ENCODE measurements at places on chromosomes 5 and 9.

DNA sequence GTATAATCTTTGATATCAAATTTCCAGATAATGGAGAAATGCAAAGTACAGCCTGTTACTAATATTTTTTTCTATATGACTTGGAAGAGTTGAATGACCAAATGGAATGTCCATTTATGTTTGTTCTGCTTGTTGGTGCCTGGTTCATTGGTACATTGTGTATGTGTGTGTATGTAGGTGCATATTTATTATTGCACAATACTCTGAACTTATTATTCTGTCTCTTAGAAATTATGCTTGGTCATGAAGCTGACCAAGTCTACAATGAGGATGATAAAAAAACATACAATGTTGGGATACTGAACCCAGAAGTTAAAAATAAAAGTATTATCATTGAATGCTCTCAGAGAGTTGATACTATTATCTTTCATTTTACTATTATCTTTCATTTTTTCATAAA, 706.3 kb downstream of the KCTD16 start:
- DNase-seq: no peak

DNA sequence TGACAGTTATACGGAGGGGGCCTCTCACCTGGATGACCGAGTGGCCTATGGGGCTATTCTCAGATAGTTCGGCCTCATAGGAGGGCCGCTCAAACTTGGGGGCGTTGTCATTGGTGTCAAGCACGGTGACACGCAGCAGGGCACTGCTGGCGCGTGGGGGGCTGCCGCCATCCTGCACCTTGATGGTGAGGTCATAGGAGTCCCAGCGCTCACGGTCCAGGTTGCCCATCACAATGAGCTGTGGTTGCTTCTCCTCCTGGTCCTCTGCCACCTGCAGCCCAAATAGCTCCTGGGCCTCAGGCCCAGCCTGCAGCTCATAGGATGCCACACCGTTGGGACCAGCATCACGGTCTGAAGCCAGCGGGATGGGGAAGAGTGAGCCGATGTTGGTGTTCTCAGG, 9.7 kb downstream of the PCDH1 start:
- DNase-seq: no peak

DNA sequence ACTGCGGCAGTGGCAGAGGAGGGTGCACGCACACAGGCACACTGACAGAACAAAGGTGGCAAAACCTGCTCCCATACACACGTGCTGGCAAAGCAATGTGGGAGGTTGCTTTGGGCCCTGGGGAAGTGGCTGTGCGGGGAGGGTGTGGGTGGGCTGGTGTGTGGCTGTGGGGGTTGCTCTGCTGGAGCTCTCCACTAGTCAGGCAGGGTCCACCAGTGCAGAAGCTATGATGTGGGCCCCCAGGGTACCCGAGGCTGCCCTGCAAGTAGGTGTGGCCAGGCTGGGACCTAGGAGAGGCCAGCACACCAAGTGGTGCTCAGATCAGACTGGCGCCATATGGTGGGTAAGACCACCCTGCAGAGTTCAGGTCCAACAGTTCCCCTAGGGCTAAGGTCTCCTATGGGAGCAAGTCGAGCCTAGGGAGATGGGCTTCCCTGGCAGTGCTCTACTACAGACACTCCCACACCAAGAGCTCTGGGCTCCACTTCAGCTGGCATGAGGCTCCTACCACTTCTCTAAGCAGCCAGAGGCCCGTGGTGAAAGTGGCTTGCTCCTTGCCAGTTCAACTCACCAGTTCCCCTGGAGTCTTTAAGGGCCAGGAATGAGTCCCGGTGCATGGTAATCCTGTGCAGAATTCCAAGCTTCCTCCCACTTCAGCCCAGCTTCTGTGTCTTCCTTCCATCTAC, 46.2 kb upstream of the IFNE start:
- no peak for DNase-seq

- DNase-seq: no peak
Measured at GRCh38 chr9:2838371-2839000, 5.4 kb downstream of the PUM3 start.

DNA sequence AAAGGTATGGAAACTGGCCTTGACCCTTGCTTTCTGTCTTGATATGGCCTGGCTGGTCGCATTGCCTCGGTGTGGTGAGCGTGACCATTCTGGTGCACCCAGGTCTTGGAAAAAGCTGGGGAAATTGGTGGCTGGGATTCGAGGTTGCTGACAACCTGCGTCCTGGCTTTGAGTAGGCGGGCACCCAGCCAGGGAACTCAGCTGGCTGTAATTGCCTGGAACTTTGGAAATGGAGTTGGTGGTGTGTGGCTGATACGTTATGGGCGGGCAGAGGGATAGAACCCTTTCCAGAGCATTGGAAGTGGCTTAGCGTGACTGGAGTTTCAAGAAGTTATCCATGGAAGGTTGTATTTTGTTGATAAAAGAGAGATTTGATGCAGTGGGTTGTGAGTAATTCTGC, 35.2 kb downstream of the KCNMB1 start:
- no peak for DNase-seq

- DNase-seq: peak; percentile 22
Measured at GRCh38 chr9:114037961-114038723, 40.0 kb downstream of the AMBP start.

GRCh38 chr5:118466418-118466817, 521.9 kb downstream of the DTWD2 start:
- no peak for DNase-seq

DNA sequence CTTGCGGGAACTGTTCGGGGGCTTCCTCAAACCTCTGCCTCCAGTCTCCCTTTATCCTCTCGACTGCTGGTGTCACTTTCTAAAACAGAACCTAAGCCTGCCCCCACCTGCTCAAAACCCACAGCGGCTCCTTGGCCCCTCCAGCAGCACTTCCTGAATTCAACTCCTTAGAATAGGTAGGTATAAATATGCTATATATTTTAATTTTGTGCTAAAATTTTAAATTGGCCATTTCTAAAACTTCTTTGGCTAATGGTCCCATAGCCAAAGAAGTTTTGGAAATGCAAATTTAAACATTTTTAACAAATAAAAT, 71.8 kb upstream of the TBC1D2 start:
- DNase-seq: no peak

DNA sequence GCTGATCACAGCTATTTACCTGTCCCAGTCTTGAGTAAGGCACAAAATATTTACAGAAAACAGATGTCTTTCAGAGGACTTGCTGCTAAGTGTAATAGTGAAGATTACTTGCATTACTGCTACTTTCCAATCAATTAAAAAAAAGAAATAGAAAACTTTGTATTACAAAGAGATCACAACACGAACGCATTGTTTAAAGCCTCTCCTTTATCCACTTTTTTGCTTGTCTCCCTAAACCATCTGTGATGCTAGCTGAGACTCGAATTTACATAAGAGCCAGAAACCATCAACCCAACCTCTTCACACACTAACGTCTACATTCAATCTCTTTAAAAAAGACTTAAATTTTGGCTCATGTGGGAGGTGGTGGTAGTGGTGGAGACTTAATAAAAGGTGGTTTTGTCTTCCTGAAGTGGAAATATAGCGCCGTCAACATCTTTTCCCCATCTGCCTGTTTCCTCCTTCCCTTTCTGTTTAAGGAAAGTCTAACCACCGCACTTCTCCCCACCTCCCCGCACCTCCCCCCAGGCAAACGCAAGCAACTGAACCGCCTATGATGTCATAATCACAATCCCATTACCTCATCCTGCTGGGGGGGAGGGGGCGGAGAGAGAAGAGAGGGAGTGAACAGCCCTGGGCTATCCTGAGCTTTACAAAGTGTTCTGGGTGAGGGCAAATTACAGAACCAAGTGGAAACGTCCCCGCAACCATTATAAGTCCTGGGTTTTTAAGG, 948 bp upstream of the FAM53C start:
- peak; percentile 91 for DNase-seq

DNA sequence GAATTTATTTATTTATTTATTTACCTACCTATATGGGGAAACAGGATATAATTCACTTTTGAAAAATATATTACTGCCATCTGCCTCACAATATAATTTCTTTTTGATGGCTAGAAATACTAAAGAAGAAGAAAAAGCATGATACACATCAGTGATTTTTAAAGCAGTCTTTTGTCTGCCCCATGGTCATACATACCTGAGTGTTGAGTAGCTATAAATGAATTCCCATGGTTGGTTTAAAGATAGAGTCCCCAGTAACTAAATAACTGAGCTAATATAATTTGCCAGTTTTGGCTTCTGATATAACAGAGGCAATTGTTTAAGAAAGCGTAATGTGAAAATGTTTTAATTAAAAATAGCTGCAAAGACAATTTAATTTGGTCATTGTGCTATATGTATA, 447.8 kb downstream of the PDE4D start:
- DNase-seq: no peak

GRCh38 chr5:39376293-39376714, 12.0 kb upstream of the C9 start:
- no peak for DNase-seq

DNA sequence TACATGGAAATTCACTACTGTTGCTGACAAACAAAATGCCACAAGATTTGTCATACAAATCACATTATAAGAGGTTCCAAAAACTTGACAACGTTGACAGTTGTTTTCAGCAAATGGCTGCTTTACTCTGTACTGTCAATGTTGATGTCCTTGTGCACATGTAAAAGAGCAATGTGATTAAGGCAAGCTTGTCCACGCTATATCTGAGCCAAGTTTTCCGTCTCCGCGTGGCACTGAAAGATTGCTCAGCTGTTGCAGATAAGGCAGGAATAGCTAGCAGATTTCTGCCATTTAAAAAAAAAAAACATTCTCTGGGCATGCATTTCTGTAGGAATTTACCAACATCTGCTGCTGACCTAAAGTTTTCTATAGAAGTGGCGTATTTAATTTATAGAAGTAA, 46.4 kb upstream of the MEF2C start:
- DNase-seq: no peak

DNA sequence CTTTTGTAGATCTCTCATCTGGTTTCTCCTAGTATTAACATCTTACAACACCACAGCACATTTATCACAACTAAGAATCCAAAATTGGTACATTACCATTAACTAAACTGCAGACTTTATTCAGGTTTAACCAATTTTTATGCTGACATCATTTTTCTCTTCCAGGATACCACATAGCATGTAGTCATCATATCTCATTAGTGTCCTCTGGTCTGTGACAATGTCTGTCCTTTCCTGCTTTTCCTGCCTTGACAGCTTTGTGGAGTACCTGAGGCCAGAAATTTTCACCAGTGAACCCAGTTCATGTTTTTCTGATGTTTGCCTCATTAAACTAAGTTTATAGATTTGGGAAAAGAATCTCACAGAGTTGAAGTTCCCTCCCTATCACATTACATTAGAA, 294.7 kb upstream of the TNC start:
- DNase-seq: no peak

GRCh38 chr9:98306384-98307145, 51.1 kb upstream of the TBC1D2 start:
- DNase-seq: no peak

DNA sequence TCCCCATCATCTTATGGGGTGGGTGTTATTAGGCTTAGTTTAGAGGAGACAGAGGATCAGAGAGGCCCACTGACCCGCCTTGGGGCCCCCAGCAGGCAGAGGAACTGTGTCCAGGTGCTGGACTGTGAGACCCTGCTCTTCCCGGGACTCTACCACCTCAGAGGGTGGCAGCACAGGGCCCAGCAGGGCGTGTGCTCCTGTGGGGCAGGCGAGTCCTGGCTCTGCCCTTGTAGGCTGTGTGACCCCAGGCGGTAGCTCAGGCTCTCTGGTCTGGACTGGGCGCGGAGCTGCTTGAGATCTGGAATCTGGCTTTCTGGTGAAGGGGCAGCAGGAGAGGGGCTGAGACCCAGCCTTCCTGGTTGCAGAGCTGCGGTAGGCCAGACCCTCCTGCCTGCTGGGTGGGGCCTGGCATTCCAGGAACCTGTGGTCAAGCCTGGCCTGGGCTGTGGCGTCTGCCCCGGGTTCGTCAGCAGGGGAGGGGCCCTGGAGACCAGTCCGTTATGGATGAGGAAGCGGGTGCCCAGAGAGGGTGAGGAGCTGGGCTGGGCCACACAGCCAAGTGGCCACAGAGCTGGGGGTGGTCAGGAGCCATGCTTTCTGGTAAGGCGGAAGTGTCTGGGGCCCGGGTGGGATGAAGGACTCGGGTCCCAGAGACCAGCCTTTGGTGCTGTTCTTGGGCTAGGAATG, 46.5 kb downstream of the RXRA start:
- no peak for DNase-seq

GRCh38 chr9:37840560-37841194, 40.1 kb downstream of the DCAF10 start:
- DNase-seq: no peak

DNA sequence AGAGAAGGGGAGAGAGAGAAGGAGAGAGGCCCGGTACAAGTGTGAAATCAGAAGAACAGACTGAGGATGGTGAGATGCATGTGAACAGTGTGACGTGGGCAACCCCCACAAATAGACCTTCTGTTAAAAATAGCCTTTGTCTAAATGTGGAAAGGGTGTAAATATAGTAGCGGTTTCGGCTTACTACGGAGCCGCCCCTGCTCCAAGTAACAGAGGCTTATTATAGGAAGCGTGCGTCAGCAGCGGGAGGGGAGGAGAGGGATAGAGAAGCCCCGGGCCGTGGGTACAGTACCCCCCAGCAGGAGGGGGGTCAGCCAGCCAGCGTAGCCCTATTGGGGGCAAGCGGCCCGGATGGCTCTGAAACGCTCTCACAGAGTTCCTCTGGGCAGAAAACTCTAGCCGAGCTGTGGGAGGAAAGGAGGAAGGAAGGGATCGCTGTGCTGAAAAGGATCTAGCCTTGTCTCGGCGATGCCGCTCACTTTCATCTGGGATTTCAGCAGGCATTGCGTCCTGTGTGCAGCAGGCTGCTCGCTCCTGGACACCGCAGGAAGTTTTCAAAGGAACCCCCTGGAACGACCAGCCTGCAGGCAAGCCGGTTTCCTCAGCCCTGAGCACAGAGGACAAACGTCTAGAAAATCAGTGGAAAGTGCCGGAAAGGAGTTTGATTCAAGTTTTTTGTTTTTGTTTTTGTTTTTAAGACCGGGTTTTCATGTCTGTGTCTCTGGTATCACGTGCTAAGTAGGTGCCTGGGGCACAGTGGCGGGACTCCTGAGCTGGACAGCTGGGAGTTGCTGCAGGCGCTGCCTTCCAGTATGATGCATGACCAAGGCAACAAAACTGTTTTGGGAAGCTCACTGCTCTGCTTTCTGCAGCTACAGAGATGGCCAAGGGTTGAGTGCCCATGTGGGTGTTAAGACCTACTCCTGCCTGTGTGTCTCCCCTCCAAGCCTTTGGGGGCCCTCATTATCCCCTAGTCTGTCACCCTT, 146.6 kb downstream of the SEC61B start:
- DNase-seq: no peak

- DNase-seq: no peak
Measured at GRCh38 chr9:9177081-9177480, 1377.5 kb upstream of the DMAC1 start.

DNA sequence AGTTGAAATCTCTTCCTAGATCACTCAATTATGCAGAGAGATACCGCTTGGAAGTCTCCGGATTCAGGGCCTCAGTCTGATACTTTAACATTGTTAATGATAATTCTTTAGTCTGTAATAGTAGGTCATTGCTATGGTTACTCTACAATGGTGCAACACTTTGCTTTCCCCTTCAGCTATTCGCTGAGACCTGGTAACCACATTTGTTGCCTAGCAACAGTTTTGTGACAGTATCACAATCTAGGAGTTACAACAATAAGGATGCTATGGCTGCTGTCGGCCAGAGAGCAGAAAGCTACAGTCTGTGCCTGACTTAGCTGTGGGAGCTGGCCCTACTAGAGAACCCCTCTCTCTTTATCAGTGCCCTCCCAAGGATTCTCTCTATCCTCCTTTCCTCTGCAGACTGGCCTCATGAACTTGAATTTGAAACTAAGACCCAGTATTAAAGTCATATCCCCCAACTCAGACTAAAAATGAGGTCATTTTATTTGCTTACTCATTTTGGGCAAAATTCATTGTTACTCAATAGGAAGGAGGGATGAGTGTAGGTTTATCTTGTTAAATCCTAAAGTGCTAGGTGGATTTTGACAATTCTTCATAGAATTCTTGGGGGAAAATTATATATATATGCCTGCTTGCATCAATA, 39.3 kb downstream of the NR2F1 start:
- DNase-seq: no peak

Data from anterior cingulate cortex (tissue), 58 donors.